Effector CD4-positive, alpha-beta T cell (primary cell): ENCODE measurements at places on chromosomes 5 and 9.

DNA sequence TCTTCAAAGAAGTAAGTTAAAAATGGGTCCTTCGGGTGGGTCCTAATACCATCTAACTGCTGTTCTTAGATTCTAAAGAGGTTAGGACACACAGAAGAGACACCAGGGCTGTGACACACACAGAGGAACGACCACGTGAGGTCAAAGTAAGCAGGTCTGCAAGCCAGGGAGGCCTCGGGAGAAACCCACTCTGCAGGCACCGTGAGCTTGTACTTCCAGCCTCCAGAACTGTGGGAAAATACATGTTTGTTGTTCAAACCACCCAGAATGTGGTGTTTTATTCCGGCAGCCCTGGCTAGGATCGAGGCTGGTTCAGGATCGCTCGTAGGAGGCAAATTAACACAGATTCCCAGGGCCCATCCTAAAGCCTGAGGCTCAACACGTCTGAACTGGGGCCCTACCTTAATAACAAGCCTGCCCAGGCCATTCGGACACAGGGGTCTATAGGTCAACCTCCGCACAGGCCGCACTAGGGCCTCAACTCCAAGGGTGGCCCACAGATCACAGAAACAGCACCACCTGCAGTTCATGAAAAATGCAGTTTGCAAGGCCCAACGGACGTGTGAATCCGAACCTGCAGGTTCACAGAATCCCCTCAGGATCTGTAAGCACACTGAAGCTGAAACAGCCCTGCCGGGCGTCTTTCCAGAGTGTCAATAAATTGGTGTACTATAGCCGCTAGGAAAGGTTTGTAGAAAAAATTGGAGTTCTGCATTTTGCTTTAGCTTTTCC lies 7.1 kb downstream of the MED10 start:
- DNase-seq = no peak

DNA sequence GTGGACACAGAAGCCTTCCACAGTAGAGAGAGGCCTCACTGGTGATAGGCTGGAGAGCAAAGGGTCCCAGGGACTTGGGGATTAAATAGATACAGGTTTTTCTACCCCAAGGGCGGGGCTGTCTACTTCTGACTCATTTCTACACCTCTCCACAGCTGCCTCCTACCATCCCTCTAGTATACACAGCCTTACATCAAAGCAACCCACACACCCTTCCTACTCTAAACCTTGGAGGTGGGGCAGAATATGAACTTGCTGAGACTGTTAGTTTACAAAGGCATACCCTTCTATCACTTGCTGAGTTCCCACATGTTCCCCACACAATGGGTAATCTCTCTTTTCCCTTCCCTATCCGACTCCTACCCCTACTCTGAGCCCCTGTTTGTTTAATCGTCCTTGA lies 19.9 kb upstream of the PCA3 start:
- DNase-seq = no peak

- DNase-seq = no peak
These were observed 204.3 kb downstream of the PIK3R1 start for GRCh38 chr5:68419637-68420452.

DNA sequence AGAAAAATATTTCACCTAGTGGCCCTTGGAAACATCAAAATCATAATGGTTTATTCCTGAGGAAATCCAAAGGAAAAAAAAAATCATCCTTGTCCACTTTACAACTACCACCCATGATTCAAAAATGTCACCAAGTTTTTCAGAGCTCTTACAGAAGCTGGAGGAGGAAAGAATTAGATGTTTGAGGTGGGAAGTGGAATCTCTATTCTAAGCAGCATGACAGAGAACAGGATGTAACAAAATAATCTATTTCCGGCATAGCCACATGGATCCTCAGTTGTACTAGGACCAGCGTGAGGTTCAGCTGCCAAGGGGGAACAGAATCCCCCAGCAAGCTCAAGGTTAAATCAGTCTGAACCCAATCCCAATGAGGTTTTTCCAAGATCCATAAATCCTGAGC lies 40.2 kb downstream of the FBXW11 start:
- DNase-seq = no peak

GRCh38 chr9:18185196-18185595 lies 288.8 kb upstream of the ADAMTSL1 start:
- DNase-seq = no peak

DNA sequence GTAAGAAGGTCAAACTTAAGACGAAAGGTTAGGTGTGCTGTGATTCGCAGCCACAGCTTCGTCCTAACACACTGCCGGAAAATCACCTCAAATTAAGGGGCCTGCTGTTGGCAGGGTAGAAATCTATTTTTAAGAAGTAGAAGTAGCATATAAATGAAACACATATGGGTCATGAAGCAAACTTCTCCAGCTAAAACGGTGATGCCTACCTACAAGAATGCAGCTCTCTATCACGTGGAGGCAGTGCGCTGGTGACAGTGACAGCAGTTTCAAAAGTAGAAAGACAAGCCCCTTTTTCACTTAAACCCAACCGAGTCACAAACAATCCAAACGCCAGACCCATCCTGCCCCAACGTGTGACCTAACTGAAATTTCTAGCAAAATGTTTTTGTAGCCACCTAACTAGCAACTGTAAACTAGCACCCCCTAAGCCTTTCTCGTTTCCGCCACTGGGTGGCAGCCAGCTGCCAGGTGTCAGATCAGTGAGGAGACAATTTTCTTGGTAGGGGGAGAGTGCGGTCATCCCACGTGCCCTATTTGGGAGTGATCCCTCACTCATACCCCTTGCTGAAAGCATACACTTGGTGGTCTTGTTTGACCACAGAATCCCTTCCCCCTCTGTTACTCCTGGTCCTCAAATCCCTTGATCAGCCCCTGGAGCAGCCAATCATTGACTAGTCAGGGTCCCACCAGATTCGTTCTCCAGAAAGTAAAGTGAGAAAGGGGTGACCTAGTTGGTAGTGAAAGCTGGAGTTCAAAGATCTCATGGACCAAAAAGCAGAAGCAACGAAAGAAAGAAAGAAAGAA lies 71.8 kb upstream of the MAMDC2 start:
- peak; percentile 7 for DNase-seq

- DNase-seq = no peak
These were observed 202.9 kb upstream of the PANK3 start for GRCh38 chr5:168781941-168782571.

- DNase-seq = no peak
These were observed 23.7 kb upstream of the LOX start for GRCh38 chr5:122101636-122102285.

GRCh38 chr9:84297162-84297821 lies 43.3 kb downstream of the SLC28A3 start:
- no peak for DNase-seq

- DNase-seq = no peak
These were observed 61.1 kb downstream of the SPATA31C2 start for GRCh38 chr9:88077071-88077617.

DNA sequence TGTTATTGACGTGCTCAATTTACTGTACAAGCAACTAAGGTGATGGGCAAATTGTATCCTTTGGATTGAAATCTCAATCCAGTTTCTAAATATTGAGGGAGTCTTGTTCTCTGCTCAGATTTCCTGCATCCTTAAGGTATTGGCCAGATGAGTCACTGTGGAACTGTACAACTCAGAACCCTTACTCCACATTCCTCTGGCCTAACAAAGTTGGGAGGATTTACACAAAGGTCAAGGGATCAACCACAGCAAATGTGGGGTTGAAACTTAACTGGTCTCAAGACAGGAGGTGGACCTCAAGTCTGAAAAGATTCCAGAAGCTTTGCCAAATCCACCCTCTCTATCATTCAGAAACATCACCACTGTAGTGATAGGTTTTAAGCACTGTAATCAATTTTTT lies 81.5 kb upstream of the AGXT2 start:
- DNase-seq = no peak

GRCh38 chr5:98463222-98463621 lies 310.2 kb upstream of the RGMB start:
- no peak for DNase-seq
